ENCODE measurements at places on chromosomes 5 and 9. TPM values are rescaled to one million over a fixed set of nuclear protein-coding genes. Genes with fewer than 3 reads are reported as not detected.

GRCh38 chr9:110464321-110464720 is 115.2 kb downstream of the SVEP1 start:
- no peak for DNase-seq

DNA sequence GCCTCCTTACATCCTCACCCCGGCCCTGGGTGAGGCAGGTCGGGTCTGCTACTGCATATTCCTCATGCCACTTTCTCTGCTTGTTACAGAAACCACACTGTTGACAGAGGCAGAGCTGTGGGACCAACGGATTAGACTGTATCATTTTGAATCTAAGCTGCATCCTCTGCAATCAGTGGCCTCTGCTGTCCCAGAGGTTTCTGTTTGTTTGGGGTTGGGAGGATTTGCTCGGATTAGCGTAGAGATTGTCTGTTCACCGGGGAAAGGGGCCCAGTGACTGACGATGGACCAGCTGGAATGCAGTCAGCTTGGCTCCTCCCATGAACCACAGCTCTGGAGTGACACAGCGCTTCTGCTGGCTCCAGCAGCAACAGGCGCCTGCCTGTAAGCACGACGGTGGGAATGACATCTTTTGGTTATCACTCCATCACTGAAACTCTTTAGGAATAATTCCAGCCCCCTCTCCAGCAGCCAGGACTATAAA is 37.3 kb upstream of the ADRA1B start:
- DNase-seq = no peak

GRCh38 chr5:134902071-134902801 is 2.7 kb upstream of the PCBD2 start:
- no peak for DNase-seq

CD14 gene
- total RNA-seq = 0.37 TPM

GRCh38 chr5:5711112-5711511 is 288.6 kb downstream of the ICE1 start:
- no peak for DNase-seq

DNA sequence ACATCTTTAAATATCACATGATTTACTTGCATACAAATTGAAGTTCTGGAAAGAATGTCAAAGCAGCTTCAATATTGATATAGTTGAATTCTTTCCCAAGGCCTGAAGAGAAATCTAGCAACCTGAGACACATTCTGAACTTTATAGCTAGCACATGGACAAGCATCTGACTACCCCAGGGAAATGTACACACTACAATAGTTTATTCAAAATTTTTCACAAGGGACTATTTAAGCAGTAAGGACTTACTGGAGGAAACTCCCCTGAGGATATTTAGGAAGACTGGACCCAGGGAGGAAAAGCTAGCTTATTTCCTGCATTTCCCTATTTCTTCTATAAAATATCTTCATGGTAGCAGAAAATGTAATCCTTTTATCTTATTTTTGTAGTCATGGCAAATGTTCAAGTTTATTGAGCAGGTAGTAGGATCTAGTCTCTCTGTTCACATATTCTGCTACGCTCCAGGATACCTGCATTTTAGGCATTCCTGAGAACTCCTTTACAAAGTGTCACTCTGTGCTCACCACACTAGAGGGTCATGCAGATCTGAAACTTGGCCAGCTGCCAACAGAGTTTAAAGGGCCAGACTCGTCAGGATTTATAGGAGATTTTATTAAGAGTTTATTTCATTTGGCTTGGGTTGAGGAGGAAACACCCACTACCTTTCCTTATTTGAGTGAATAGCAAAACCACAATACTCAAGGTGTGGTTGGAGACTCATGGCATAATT is 348.4 kb upstream of the FTMT start:
- DNase-seq = no peak

DNA sequence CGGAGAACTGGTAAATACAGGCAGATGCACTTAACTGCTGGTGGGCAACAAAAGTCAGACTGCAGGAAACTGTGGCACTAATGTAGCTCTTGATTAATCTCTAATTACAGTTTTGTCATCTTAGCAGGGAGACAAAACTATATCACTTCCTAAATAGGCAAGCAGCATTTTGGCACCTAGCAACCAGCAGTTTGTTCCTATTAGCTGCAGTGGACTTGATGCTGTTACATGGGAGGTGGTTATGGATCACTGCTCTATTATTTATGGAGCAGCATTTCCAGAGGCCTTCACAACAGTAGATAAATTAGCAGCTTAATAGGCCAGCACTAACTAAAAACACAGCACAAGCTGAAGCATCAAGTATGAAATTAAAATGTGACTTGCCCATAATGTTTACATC is 518.3 kb upstream of the ITGA1 start:
- DNase-seq = no peak

HTR1A gene
- not detected for total RNA-seq

- DNase-seq = no peak
Observed at GRCh38 chr5:132378580-132378979, 9.1 kb downstream of the SLC22A5 start.

DNA sequence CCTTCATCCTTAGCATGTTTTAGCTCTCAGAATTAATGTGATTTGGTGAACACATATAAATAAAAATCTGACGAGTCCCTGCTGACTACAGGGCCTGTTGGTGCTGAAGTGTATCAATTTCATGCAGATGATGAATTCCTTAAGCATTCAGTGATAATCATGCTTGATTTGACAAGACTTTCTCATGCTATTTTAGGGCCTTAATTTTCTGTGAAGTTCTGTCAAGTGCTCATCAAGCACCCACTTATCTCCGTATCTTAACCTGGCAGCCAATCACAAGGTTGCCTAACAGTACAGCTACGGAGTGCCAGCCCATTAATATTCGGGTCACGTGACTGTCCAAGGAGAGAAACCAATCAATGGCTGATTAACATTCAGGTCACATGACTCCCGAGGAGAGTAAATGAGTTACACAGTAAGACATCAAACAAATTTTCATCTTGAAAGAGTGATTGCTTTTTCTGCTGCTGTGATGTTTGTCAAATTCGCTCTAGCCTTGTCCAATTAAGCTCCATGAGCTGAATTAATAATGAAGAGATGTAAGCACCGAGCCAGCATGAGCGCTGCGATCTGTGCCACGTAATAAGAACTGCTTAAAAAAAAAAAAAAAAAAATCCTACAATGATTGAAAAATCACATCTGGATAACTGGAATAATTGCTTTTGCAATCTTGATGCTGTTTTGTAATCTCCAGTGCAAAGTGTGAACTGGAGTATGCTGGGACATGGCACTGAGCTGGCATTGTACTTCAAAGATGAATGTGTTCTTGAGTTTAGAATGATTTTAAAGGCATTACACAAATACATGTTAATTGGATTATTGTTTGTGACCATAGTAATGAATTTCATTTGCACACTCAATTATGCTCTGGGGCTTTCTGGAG is 104.3 kb upstream of the SPATA31D4 start:
- no peak for DNase-seq

GRCh38 chr5:170494041-170494440 is 9.8 kb upstream of the KCNIP1 start:
- no peak for DNase-seq

CBY3 gene
- total RNA-seq = 0.35 TPM

GRCh38 chr5:125609011-125609410 is 814.2 kb upstream of the GRAMD2B start:
- DNase-seq = no peak

FEM1C gene
- 15.5 TPM for total RNA-seq

- DNase-seq = no peak
Observed at GRCh38 chr5:143431789-143432188, 28.3 kb upstream of the NR3C1 start.

DNA sequence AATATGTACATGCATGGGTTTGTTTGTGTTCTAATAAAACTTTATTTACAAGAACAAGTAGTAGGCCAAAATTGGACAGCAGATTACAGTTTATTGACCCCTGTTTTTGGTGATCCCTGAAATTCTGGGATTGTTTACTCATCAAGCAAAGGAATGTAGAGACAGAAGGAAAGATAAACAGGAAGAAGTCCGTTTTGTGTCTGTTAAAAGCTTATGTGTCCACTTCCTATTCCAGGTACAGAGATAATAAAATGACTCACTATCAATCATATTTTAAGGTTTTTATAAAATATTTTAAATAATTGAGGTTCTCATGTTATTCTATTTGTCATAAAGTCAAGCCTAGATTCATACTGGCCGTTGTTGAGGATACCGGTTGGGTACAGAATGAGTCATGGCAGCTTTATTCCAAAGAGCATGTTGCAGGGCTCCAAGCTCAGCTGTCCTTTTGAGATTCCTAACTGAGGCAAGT is 214.9 kb upstream of the DAB2 start:
- DNase-seq = no peak

TPM2 gene
- total RNA-seq = 13.1 TPM

- DNase-seq = no peak
Observed at GRCh38 chr9:33651125-33651524, 127.1 kb downstream of the ANKRD18B start.

DNA sequence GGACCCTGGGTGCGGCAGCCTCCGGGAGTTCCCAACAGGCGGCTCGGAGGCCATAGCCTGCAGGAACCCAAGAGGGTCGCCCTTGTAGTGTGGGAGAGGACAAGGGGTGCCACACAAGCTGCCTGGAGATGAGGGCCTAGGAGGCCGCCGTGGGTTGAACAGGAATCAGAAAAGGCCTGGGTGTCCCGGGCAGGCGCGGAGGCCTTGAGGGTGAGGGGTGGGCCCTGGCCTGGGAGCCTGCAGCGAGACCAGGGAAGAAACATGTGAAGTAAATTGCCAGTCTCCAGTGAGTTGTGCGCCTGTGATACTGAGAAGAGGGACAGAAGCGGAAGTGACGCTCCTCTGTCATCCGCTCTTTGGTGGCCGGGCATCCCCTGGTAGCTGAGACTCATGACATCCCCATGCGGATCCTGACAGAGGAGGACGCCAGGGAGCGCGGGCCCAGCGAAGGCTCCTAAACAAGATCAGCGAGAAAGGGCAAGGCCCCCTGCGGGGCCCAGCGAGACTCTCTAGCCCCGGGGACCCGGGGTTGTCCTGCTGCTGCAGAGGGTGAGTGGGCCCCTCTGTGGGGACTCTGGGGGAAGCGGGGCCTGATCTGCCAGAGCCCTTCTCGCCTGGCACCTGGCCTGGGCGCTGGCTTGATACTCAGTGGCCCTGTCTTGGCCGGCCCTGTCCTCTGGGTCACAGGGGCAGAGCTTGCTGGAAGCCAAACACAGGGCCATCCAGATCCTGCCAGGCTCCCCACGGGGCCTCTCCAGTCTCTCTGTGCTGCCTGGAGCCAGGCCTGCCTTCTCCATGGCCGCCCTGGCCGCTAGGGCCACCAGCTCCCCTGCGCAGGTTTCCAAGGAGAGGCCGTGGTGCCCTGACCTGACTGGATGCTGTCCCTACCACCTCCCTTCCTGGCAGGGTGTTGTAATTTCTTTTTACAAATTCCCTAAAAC is 788.4 kb downstream of the TLE4 start:
- DNase-seq = no peak

DNA sequence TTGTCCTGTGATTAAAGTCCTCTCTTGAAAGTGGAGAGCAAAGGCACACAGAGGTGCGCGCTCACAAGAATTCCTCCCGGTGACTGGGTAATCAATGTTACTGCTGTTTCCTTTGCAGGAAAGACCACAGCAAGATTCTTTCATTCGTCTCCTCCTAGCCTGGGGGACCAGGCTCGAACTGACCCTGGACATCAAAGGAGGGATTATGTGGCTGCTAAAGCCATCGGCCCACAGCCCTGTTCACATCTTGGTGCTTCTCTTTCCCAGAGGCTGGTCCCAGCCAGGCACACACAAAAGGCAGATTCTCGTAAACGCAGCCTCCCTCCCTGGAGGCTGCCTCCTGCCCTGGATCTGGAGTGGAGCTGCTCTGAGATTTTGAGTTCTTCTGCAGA is 230.9 kb downstream of the FANCC start:
- no peak for DNase-seq

ZNF879 gene
- 4.7 TPM for total RNA-seq

BTNL8 gene
- total RNA-seq = not detected

DNA sequence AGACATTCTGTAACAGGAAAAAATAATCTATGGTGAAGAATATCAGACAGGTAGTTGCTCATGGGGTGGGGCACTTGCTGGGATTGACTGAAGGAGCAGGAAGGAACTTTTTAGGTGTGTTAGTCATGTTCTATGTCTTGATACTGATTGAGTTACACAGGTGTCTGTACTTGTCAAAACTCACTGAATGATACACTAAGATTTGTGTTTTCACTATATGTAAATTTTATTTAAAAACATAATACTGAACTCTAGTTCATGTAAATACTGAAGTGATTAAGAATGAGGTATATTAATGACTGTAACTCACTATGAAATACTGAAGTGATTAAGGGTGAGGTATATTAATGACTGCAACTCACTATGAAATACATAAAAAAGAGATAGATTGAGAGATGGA is 28.5 kb downstream of the IL6ST start:
- DNase-seq = no peak

- no peak for DNase-seq
Observed at GRCh38 chr5:119614838-119615237, 14.5 kb upstream of the FAM170A start.

DNA sequence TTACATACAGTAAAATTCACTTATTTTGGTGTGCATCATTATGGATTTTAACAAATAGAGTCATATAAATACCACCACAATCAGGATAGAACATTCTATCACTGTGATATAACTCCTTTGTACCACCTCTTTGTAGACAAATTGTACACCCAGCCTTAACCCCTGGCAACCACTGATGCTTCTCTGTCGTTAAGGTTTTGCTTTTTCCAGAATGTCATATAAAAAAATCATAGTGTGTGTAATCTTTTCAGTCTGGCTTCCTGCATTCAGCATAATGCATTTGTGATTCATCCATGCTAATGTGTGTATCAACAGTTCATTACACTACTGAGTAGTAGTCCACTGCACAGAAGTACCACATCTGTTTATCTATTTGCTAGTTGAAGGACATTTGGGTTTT is 81.2 kb downstream of the ARSB start:
- no peak for DNase-seq

PIP5KL1 gene
- total RNA-seq = 2.5 TPM

DNA sequence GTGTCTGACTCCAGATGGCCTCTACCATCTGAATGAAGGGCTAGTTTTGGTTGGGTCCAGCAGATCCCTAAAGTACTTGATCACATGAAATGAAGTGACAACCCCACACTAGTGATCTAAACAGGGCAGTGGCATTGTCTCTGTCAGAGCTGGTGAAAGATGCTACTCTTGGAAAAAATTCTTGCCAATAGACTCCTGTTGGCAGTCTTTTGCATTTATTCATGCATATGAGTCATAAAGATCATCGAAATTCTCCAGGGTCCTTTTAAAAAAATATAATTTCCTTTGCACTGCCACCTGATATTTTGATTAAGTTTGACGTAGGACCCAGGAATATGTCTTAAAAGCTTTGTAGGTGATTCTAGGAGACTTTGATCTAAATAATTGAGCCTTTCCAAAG is 135.1 kb upstream of the ELL2 start:
- no peak for DNase-seq

WDR5 gene
- 41.0 TPM for total RNA-seq

NMUR2 gene
- not detected for total RNA-seq

AK3 gene
- total RNA-seq = 38.9 TPM

- no peak for DNase-seq
Observed at GRCh38 chr5:57716661-57717060, 234.1 kb upstream of the ACTBL2 start.

MCTP1 gene
- not detected for total RNA-seq

GRCh38 chr9:12737871-12738270 is 36.9 kb upstream of the LURAP1L start:
- no peak for DNase-seq

CTNNA1 gene
- total RNA-seq = 38.6 TPM
